ENCODE measurements at places on chromosomes 4 and X.

DNA sequence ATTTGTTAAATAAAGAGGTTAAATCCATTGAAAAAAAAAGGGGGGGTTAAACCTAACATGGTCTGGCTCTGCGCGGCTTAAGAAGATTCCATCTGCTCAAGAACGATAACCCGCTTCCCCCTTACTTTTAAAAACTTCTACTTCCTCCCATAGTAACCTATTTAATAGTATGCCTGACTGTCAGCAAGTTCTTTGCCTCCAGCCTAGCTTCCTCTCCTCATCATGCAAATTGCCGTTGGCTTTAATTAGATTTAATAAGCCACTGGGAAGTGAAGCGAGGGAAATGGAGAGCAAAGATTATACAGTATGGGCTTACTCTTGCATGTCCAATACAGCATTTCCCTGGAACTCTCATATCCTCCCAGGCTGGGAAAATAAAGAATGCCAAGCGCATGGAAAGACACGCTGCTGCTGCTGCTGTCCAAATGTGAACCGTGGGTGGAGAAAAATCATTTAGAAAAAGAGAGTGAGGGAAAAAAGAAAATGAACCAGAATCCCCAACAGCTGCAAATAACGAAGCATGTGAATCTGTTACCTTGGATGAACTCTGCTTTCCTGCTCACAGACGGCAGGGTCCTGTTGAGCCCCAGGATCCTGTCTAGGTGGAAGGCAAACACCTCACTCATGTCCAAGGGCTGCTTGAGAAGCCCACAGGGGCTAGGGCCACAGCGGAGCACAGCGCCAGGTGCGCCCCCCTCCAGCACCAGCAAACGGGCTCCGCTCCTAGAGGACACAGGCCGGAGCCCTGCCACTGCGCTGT is 2.7 kb downstream of the GASK1B start:
- DNase-seq, result no peak

DNA sequence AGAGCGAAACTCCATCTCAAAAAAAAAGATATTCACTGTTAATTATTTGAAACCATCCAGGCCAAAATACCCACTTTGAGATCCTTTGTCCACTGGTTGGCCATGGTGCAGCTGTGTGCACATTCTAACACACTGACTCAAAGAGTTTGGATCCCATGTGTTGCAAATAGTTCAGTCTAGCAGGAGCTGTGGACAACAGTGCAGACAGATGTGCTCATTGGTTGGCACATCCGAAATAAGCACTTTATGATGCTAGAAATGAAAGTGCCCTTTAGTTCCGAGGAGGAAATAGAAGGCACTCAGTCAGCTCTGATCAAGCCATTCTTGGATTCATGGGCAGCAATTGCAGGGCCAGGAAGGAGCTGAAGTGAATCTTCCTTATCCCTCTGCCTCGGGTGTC is 63.0 kb upstream of the TMEM150C start:
- DNase-seq, result no peak

- no peak for DNase-seq
Observed at GRCh38 chr4:74967324-74967723, 34.4 kb downstream of the PARM1 start.

GRCh38 chr4:10171055-10171454 is 54.5 kb upstream of the WDR1 start:
- no peak for DNase-seq

DNA sequence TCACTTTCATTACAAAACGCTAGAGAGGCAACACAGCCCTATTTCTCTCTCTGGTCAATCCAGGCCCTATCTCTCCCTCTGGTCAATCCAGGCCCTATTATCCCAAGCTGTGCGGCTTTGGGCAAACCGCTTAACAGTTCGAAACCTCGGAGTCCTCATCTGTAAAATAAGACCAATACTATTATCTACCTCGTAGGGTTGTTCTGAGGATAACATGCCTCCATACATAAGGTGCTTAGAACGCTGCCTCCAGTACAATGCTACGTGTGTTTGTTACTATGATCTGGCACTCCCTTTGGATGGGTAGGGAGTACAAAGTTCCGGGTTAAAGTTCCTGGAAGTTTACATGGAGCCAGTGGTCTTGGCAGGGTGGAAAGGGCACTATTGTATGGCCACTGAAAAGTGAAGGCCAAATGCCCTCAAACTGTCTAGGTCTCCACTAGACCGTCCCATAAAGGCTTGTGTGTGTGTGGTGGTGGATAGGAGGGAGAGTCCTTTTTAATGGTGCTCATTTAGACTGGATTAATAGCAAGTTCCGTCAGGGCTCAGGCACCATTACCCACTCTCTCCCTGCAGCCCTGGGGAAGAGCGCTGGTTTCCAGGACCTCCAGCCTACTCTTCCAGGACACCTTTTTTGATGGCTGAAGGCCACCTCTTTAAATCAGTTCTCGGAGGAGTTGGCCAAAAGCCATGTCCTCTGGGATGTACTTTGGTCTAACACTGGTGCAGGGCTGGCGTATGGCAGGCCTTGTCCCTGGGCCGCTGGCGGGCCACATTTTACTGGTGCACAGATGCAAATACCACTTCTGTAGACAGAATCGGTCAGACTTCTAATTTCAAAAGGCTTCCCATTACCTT is 75.6 kb upstream of the BCOR start:
- no peak for DNase-seq

DNA sequence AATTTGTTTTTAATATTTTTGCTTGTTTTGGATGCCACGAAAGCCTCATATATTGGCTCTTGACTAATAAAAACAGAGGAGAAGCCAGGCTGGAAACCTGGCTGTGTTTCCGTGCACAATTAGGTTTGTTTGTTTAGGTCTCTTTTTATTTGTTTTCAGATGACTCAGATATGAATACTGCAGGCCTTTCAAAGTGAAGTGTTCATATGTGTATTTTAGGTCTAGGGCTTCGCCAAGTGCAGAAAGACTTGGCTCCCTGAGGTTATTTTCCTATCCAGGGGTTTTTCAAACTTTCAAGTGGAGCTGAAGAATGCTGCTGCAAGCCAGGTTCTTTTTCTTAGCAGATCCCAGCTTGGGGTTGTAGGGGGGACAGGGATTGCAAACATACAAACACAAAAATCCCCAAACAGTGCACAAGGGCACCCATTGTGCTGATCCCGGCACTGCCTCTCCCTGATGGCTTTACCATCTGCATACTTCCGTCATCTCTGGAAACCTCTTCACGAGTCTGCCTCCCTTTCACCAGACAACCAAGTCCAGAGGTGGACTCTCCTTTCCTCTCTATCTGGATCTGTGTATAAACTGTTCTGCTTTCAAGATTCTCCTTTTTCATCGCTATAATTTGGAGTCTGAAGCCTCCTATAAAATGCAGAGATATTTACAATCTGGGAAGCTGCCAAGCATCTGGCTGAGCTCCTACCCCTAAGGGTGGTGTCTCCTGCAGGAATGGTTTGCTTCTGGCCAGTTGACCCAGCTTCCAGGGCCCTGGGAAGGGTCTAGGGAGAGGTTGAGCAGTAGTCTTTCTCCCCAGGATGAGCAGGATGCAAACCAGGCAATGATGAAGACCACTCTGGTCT is 108.6 kb downstream of the SMIM20 start:
- peak; percentile 28 for DNase-seq

- no peak for DNase-seq
Observed at GRCh38 chr4:123997776-123998449, 601.3 kb downstream of the SPRY1 start.

- peak; percentile 85 for DNase-seq
Observed at GRCh38 chr4:8537041-8537461, 43.1 kb upstream of the GPR78 start.
